Neural crest cell (in vitro differentiated cells): ENCODE measurements at places on chromosomes 7 and 10. TPM values are rescaled to one million over a fixed set of nuclear protein-coding genes. Genes with fewer than 3 reads are reported as not detected.

GRCh38 chr7:118252087-118252486 lies 27.6 kb downstream of the ANKRD7 start:
- DNase-seq: no peak

Gene GSAP
- total RNA-seq: 2.1 and 2.2 TPM in 2 replicates

Gene GPR37
- total RNA-seq: 4.9 and 6.0 TPM in 2 replicates

GRCh38 chr10:79904671-79905321 lies 44.1 kb downstream of the SFTPD start:
- peak; percentile 51 for DNase-seq

- no peak for DNase-seq
These were observed 159.6 kb downstream of the EGFR start for GRCh38 chr7:55178292-55178862.

- DNase-seq: no peak
These were observed 37.7 kb downstream of the CFAP58 start for GRCh38 chr10:104391150-104391968.

Gene SFTPD
- not detected in 2 replicates for total RNA-seq

DNA sequence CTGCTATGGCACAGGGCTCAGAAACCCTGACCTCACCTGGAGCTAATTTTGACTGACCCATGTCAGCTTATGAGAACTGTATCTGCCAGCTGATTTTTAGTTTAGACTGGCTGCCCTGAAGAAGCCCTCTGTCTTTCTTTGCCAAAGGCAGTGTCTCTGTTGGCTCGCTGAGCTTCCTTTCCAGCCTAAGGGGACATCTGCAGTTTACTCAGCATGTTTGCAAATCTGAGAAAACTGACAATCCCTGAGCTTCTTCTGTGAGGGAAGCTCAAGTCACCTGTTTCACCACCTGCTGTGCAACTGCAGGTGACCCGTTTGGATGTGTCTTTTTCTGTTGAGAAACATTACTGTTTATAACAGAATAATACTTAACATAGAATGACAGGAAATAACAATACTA lies 46.0 kb downstream of the PRKAR2B start:
- DNase-seq: no peak

Gene ZC3HAV1
- 19.6 and 20.5 TPM in 2 replicates for total RNA-seq

DNA sequence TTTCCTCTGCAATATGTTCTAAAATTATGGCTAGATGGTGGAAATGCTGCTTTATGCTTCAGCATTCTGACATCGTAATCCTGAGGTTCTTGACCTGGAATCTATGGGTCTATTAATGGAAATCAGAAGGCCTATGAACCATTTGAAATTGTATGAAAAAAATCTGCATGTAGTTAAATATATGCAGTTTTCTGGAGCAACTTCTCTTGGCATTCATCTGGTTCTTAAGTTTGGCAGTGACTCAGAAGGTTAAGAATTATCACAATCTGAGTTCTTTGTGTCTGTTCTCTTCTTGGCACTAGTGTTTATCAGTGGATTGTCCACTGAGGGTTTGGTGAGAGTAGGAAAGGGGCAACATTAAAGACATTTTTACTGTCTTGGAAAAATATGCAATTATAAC lies 71.1 kb upstream of the FZD1 start:
- DNase-seq: no peak

DNA sequence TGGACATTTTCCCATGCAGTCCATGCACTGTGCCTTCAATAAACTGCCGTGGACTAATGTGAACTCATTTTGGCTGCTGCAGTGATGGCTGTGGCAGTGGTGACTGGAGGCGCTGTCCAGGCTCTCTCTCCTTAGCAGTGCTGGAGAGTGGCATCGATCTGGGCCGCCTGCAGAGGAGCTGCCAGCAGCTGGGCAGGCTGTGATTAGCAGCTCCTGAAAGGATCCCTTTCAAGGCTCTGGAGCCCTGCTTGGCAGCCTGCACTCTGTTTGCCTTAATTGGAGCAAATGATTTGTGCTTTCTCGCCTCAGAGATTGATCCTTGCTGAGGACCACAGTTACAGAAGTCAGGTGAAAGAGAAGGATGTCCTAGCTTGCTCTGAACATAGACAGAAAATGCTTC lies 130.1 kb upstream of the VWC2 start:
- no peak for DNase-seq

- DNase-seq: no peak
These were observed 2.6 kb upstream of the PRF1 start for GRCh38 chr10:70605161-70605560.

DNA sequence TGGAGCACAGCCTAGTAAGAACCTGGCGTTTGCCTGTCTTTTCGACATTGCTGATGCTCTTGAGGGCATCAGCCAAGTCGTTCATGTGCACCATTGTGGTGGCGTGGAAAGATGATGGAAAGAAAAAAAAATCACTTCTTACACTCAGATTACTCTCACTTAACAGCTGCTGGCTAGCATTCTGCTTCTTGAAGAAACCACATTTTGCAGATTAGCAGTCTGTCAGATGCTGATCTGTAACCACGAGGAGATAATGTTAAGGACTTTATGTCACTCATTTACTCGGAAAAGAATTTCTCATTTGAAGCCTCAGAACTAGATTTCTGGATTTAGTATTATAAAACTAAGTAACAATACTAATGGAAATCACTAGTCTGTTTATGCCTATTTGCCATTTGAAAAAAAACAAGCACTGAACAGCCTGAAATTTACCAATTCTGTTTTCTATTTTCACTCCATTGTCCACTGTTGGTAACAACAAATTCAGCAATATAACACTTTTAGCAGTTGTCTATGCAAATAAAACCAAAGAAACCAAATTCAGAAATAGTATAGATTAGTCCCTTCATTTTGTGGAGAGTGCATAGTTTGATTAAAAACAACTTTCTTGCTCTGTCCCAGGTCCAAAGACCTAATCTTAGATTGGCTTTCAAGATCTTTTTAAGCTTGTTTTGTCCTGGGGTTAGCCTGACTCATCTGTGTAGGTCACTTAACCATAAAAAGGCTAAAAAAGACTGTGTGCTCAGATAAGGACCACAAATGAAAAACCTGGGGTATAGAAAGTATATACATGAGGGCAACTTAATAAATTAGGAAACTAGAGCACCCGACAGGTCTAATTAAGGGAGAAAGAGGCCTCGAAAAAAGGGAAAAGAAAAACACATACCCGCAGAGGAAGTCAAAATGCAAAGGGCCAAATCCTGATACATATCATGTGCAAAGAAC lies 67.5 kb downstream of the NT5C2 start:
- DNase-seq: no peak

DNA sequence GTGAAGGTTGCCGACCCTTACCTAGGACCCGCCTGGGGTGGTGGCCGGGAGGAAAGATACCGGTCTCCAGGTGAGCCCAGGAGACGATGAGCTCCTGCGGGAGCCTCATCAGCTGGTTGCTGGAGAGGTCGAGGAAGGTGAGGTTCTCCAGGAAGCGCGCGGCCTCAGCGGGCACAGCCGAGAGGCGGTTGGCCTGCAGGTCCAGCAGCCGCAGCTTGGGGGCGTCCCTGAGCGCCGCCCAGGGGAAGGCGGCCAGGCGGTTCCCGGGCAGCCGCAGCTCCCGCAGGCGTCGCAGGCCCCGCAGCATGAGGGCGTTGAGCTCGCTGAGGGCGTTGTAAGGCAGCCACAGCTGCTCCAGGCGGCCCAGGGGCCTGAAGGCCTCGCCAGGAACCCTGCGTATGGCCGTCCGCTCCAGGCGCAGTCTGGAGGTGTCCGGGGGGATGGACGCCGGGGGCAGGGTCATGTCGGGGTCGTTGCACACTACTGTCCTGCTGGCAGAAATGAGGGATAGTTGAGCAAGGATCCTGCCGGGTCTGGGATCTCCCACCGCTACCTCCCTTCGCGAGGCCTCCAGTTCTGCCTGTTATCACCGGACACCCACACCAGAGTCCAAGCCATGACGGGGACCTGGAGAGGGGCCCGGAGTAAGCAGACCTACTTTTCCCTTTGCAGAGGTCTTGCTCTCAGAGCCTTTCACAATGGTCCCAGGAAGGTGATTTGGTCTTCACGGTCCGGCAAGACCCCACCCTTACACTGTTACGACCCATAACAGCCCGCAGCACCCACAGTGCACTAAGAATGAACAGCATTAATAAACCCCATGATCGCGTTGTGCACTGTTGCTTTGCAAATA lies 3.9 kb downstream of the LRIT1 start:
- DNase-seq: no peak

- no peak for DNase-seq
These were observed 5.6 kb downstream of the BAG3 start for GRCh38 chr10:119656760-119657159.

- DNase-seq: no peak
These were observed 321.3 kb downstream of the BICC1 start for GRCh38 chr10:58833771-58834561.

- no peak for DNase-seq
These were observed 142.5 kb upstream of the RET start for GRCh38 chr10:42934351-42934811.

Gene SEPTIN7
- 210 and 223 TPM in 2 replicates for total RNA-seq

- no peak for DNase-seq
These were observed 25.7 kb downstream of the MYO3A start for GRCh38 chr10:25959540-25960232.

Gene RTKN2
- 27.5 and 29.2 TPM in 2 replicates for total RNA-seq

Gene NODAL
- not detected in 2 replicates for total RNA-seq

GRCh38 chr10:26214551-26215395 lies 1.8 kb upstream of the GAD2 start:
- peak; percentile 9 for DNase-seq

Gene CPED1
- total RNA-seq: 3.6 and 4.3 TPM in 2 replicates

DNA sequence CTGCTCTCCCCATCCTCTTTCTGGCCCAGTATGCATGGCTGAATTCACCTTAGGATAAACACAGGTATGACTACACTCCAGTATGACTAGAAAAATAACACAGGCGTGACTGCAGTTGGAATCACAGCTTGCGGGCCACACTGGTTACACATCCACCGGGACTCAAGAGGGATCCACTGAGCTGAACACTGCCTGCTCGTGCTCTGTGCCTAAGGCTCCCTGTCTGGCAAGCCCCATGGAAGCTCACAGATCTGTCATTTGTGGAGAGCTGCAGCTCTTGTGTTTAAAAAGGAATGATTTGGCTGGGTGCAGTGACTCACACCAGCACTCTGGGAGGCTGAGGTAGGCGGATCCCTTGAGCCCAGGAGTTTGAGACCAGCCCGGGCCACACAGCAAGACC lies 26.8 kb downstream of the VOPP1 start:
- DNase-seq: no peak

Gene TMEM236
- 0.05 TPM in 1 of 2 replicates, not detected in the other for total RNA-seq

DNA sequence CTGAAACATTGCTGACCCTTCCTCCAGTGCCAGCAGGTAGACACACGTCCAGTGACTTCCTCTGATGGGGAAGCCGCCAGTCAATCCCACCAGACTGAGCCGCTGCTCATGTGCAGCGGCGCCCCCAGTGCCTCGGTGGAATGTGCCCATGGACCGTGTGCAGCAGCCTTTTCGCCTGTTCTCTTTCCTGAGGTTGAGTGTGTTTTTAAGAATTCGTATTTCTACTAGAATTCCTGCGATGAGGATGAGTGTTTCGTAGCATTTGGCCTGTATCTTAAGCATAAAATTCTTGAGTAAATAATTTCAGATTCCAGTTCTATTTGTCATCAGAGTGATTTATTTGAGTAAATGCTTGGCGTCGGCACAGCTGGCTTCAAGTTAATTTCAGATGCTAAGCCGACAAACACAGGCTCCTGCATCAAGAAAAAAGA lies 35.4 kb downstream of the BNIP3 start:
- DNase-seq: no peak

GRCh38 chr7:15609287-15609686 lies 47.5 kb upstream of the AGMO start:
- no peak for DNase-seq

Gene TRIM4
- total RNA-seq: 8.9 and 10.4 TPM in 2 replicates

DNA sequence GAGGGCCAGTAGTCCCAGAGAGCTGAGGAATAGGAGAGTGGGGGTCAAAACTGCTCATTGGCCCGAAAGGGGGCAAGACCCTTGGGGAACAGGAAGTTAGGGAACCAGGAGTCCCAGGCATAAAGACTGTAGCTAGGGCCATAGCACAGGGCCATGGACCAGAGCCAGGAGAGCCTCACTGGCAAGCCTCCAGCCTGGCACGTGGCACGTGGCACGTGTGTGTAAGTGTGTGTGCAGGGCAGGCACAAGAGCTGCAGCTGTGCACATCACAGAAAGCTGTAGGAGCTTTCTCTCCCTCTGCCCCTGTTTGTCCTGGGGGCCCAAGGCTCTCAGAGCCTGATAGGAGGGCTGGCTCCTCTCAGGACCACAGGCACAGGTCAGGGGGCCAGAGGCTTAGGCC lies 47.8 kb upstream of the SLF2 start:
- no peak for DNase-seq

GRCh38 chr7:17422966-17423365 lies 124.5 kb downstream of the AHR start:
- no peak for DNase-seq

- DNase-seq: no peak
These were observed 338.2 kb upstream of the PFKP start for GRCh38 chr10:2729197-2729596.

Gene C10orf53
- total RNA-seq: 0.14 TPM in 1 of 2 replicates, not detected in the other

GRCh38 chr10:43569681-43570080 lies 4.7 kb downstream of the ZNF239 start:
- DNase-seq: no peak

DNA sequence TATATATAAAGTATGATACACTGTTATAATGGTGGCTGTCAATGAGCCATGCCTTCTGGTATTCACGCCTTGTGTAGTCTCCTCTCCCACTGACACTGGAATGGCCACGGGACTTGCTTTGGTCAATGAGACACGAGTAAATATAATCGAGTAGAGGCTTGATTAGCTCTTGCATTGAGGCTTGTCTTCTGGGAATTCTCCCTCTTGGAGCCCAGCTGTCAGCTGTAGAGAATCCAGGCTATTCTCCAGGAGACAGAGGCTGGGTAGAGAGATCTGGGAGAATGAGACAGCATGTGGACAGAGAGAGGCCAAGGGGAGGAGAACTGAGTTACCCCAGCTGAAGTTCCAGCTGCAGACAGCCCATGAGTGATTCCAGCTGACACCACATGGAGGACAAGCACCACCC lies 25.2 kb upstream of the PLCE1 start:
- no peak for DNase-seq
